ENCODE measurements at places on chromosomes 7 and 10.
A peak's percentile ranks its signal among the peaks of the same experiment; 100 is the strongest.

- no peak for DNase-seq
These were observed 233.1 kb downstream of the EBF3 start for GRCh38 chr10:129730993-129731325.

- peak; percentile 2 for DNase-seq
These were observed 1.9 kb upstream of the TMEM178B start for GRCh38 chr7:141071855-141072547.

- peak; percentile 51 for DNase-seq
These were observed 94.1 kb upstream of the ZNF800 start for GRCh38 chr7:127486654-127487053.

GRCh38 chr7:127413962-127414361 lies 21.5 kb upstream of the ZNF800 start:
- no peak for DNase-seq

- peak; percentile 17 for DNase-seq
These were observed 47.4 kb upstream of the CC2D2B start for GRCh38 chr10:95860166-95860940.

- DNase-seq: peak; percentile 17
These were observed 634 bp downstream of the HECW1 start for GRCh38 chr7:43112941-43113621.

DNA sequence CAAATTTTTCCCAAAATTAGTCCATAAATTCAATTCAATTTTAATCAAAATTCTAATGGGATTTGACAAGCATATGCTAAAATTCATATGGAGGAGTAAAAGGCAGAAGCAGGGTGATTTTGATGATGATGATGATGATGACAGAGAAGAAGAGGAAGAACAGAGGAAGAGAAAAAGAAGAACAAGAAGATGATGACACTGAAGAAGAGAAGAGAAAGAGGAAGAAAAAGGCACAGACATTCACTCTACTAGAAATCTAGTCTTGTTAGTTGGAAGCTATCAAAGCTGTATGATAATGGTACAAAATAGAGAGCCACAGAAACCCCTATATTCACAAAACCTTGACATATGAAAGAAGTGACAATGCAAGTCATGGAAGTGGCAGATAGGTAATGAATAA lies 157.9 kb downstream of the ELMO1 start:
- DNase-seq: no peak

GRCh38 chr7:123209786-123210185 lies 10.0 kb upstream of the SLC13A1 start:
- DNase-seq: no peak

- DNase-seq: no peak
These were observed 200.3 kb downstream of the PRPF18 start for GRCh38 chr10:13787015-13787421.

DNA sequence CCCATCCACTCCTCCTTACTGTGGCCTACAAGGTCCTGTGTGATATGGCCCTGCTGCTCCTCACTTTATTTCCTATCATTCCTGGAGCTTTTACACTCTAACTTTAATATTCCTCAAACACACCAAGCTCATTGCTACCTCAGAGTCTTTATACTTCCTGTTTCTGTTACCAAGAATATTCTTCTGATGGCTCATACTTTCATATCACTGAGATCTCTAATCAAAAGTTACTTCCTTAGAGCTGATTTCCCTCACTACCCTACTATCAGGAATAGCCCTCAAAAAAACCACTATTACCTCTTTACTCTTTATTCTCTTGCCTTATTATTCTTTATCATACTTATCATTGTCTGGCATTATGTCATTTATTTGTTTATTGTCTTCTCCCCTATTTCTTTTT lies 5.8 kb upstream of the PPP3CB start:
- peak; percentile 59 for DNase-seq

- DNase-seq: no peak
These were observed 18.5 kb downstream of the NACAD start for GRCh38 chr7:45070254-45070642.

DNA sequence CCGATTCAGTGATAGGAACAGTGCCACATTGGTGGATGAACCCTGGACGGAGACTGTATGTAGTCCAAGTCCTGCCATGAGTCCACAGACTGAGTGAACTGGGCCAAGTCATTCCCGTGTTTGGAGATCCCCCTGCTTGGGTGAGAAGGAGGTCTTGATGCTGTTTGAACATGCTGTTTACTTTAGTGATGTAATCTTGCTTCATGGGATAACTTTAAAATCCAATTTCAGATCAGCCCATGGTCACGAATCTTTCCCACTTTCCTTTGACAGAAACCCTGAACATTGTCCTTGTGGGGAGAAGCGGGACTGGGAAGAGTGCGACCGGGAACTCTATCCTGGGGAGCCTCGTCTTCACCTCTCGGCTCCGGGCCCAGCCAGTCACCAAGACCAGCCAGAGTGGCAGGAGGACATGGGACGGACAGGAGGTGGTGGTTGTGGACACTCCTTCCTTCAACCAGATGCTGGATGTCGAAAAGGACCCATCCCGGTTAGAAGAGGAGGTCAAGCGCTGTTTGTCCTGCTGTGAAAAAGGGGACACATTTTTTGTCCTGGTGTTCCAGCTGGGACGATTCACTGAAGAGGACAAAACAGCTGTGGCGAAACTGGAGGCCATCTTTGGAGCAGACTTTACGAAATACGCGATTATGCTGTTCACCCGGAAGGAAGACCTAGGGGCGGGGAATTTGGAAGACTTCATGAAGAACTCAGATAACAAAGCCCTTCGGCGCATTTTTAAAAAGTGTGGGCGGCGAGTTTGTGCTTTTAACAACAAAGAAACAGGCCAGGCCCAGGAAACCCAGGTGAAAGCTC lies 26.6 kb downstream of the GIMAP8 start:
- DNase-seq: no peak

DNA sequence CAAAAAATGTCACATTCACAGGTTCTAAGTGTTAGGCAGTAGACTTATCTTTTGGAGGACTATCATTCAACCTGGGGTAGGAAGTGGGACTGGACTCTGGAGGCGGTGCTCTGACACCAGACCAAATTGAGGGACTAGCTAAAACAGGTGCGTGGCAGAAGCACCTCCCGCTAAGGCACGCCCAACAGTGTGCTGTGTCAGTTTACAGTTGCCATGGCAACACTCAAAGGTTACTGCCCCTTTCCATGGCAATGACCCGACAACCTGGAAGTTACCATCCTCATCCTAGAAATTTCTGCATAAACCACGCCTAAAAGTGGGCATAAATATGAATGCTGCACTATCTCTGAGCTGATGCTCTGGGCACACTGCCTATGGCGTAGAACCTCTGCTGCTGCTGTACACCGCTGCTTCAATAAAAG lies 14.0 kb upstream of the BLNK start:
- no peak for DNase-seq

DNA sequence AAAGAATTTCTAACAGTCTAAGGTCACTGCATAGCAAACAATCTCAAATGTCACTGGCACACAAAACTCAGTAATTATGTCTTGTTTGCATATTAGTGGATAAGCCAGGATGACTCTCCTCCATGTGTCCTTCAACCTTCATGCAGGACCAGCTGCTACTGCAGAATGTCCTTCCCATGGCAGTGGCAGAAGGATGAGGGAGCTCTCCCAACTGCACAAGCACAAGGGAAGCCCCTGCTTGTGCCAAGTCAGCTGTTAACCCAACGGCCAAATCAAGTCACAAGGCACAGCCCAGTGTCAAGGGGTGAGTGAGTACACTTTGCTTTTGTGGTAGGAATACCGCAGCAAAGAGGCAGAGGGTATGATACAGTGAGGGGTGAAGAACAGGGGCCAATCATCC lies 59.3 kb upstream of the VWC2 start:
- DNase-seq: no peak

- DNase-seq: peak; percentile 10
These were observed 33.4 kb downstream of the DCLRE1A start for GRCh38 chr10:113820507-113820906.

- DNase-seq: peak; percentile 73
These were observed 2.0 kb upstream of the BLVRA start for GRCh38 chr7:43756368-43757072.

DNA sequence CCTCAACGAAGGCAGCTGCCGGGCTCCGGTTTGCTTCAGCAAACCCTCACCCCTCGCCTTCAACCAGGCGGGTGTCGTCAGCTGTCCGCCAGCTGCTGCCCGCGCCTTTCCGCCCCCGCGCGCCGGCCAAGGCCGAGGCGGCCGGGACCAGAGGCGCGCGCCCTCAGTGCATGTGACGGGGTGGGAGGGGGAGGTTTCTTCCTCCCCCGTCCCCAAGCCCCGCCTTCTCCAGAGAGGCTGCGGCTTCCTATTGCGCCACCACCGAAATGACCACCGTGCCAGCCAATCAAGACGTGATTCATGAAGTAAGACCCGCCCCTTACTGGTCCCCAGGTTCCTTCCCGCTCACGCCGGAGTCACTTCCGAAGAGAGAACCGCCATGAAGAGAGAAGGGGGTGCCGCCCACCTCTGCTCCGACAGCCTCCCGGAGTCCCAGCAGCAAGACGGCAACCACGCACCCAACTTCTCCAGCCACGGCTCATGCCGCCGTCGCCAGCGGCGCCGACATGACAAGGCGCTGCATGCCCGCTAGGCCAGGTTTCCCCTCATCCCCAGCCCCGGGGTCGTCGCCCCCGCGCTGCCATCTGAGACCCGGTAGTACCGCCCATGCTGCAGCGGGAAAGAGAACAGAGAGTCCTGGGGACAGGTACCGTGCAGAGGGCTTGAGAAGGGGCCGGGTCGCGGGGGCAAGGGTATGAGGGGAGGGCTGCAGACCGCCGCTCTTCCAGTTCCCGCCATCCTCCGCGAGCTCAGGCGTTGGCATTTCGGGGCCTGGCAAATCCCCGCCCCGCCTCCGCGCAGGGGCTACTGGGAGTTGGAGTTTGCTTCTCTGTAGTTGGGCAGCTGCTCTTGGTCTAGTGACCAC lies at the start of gene SLF2:
Gene SLF2, plus strand, starts transcription at position 359 of the 865 bp plus-strand sequence. Its CDS starts 148 bp downstream, at position 507.
- DNase-seq: peak; percentile 99

DNA sequence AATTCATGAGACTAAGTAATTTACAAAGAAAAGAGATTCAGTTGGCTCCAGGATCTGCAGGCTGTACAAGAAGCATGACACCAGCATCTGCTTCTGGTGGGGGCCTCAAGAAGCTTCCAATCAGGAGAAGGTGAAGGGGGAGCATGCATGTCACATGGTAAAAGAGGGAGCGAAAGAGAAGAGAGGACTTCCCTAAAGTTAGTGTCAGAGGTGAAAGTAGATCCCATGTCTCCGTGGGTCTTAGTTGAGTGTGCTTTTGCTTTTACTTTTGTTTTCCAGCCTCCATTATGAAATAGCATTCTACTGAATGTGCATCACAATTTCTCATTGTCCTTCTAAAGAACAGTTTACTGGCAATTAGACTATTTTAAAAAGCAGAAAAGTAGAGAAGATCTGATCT lies 213.6 kb upstream of the FZD1 start:
- DNase-seq: no peak

DNA sequence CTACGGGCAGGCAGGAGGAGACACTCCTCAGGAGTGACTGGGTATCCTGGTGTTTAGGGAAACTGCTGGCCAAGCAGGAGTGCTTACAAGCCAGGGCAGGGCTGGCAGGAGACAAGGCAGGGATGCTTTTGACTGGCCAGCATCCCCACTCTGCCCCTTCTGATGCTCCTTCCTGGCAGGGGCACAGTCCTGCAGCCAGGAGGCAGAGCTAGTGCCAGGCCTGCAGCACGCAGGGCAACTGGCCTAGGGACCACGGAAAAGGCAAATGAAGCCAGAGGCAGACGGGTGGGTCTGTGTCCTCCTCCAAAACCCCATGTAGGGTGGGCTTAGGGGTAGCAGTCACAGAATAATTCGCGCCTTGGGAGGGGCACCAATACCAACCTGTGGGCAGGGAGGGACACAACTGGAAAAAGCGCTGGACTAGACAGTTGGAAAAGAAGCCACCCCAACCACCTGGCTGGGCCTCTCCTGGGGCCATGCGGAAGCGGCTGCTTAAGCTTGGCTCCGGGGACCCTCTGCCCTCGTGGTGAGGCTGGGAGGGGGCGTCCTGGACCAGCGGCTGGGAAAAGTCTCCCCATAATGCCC lies 4.8 kb downstream of the IMPDH1 start:
- DNase-seq: peak; percentile 40

GRCh38 chr10:93445097-93445960 lies 36.8 kb downstream of the MYOF start:
- DNase-seq: peak; percentile 87

GRCh38 chr10:27783660-27784059 lies 38.0 kb upstream of the MKX start:
- DNase-seq: peak; percentile 87

DNA sequence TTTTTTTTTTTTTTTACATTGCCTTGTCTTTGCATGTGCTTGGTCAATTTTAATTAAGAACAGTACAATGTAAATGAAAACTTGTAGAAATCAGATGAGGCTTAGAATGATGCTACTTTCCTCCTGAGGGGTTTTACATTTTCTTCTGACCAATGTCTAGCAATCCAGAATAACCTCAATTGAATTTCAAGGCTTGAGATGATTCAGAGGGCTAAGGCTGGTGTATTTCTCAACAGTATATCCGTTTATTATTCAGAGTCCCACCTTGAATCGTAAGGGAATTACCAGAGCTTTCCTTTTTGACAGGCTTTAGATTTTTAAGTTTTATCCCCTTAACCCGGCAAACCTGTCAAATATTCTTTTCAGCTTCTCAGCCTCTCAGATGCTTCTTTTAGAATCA lies 231.2 kb upstream of the STK17A start:
- no peak for DNase-seq

GRCh38 chr10:123204127-123204461 lies 49.9 kb downstream of the BUB3 start:
- DNase-seq: no peak

GRCh38 chr7:15317215-15317614 lies 244.6 kb downstream of the AGMO start:
- no peak for DNase-seq

- peak; percentile 98 for DNase-seq
These were observed 229.9 kb downstream of the RPS24 start for GRCh38 chr10:78263521-78263988.

DNA sequence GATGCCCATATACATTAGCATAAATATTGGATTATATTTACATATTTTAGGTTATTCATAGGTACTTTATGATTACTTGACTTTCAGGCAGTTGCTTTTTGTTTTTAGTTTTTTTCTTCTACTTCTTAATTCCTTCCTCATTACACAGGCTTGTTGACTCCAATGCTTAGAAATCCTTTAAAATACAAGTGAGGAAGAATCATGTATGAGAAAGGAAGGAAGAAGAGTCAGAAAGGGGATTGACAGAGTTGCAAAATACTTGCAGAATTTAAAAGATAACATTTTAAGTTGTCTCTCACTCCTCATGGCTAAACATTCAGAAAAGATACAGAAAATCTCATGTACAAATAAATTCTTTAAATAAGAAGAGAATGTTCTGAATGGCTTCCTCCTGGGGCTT lies 61.9 kb downstream of the ATXN7L1 start:
- DNase-seq: no peak
